Skin of body (tissue), 3 donors: ENCODE measurements at places on chromosomes 4 and X. TPM values are rescaled to one million over a fixed set of nuclear protein-coding genes. Genes with fewer than 3 reads are reported as not detected.

Gene PDZD11
- 19.8 TPM for total RNA-seq

GRCh38 chr4:158588285-158588684, 66.6 kb downstream of the RXFP1 start:
- DNase-seq, result no peak

DNA sequence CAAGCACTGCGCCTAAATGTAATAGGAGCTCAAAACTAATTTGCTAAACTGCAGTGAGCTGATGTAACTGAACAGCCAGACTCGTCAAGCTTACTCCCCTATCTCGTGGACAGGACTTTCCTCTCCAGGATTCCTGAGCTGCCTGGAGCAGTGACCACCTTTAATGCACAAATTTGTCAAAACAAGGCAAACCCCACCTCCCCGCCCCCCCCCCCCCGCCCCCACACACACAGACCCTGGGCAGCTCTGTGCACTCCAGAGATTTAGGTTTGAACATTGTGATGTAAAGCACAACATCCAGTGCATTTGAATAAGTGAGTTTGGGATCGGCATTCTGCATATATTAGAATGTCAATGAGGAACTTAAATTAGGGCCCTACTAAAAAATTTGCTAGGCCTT, 77.7 kb upstream of the DHX15 start:
- DNase-seq, result no peak

DNA sequence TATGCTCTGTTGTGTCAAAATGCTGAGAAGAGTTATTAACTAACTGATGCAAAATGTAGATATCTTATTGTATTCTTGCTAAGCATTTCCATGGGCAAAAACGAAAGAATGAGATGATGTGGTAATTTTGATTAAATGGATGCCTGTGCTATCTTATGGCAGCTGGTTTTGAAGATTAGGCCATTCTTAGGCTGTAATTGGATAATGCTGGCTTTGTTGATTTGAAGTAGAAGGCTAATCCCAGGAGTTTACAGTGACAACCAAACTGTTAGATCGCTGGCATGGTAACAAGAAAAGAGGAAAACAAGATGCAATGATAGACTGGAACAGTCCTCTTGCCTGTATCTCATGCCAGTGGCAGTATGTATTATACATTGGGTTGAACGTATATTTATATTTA, 74.1 kb upstream of the WDR44 start:
- DNase-seq, result no peak

GRCh38 chr4:107472265-107472948, 247.6 kb downstream of the PAPSS1 start:
- no peak for DNase-seq

DNA sequence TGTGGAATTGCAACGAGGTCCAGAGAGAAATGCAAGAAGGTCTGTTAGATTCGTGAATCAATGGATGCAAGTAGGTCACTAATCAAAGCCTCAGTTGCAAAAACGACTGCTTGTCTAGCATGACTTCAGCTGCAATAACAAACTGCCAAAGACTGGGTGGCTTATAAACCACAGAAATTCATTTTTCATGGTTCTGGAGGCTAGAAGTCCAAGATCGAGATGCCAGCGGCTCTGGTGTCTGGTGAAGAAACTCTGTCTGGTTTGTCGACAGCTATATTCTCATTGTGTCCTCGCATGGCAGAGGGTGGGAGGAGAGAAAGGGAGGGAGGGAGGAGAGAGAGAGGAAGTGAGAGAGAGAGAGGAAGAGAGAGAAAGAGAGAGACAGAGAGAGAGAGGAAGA, 114.7 kb downstream of the MXRA5 start:
- DNase-seq, result no peak

DNA sequence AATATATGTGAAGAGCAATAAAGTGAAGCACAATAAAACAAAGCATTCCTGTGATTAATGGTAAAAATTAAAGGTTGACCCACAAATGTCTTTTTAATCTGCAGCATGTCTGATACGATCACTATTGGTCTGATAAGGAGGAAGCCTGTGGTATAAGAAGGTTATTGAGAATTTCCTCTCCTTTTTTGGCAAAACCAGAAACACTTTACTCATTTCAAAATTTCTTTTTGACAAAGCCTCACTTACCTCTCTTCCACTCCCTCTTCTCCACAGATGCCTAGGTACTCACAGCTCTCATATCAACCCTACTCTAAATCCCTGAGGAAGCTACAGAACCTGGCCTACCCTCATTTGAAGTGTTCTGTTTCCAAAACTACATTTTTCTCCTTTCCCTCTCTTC, 56.1 kb downstream of the TSPAN5 start:
- DNase-seq, result no peak

DNA sequence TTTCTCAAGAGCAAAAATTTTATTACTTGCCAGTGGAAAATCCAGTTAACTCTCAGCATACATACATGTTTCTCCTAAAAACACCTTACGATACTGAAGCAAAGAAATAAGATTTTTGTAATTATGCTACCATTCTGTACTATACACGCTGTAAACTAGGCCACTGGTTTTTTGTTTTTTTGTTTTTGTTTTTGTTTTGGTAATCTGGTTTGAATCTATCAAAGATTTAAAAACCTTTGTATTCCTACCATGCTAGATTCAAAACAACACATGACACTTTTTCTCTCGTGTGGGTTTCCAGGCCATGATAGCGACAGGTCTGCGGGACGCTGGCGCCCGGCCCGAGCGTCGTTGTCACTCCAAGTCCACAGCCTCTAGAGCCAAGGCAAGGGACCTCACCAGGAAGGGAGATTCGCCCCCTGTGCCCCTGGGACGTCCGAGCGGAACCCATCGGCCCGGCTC, 723 bp downstream of the TMEM192 start:
- no peak for DNase-seq

GRCh38 chrX:17616936-17617335, 120.4 kb upstream of the SCML1 start:
- DNase-seq, result no peak
